ENCODE measurements at places on chromosomes 12 and 14.

GRCh38 chr14:45680531-45680930, 427.5 kb upstream of the MIS18BP1 start:
- no peak for DNase-seq

- DNase-seq = no peak
Measured at GRCh38 chr12:39252628-39253027, 190.3 kb downstream of the KIF21A start.

GRCh38 chr12:59668674-59669073, 72.8 kb downstream of the SLC16A7 start:
- DNase-seq = no peak

- no peak for DNase-seq
Measured at GRCh38 chr12:115172521-115172920, 488.5 kb upstream of the TBX3 start.

- DNase-seq = no peak
Measured at GRCh38 chr12:114403690-114404066, 2.3 kb downstream of the TBX5 start.

DNA sequence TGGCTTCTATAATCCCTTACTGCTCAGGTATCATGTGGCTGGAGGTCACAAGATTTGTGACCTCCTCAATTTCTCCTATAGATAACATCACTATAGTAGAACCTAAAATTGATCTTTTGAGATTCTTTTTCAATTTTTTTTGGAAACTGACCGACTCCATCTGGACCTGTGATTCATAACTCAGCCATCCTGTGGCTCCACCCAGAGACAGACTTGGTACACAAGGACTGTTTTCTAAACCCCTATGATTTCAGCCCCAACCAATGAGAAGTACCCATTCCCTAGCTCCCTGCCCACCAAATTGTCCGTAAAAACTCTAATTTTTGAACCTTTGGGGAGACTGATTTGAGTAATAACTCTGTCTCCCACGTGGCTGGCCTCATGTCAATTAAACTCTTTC, 148.9 kb downstream of the SYT10 start:
- no peak for DNase-seq

DNA sequence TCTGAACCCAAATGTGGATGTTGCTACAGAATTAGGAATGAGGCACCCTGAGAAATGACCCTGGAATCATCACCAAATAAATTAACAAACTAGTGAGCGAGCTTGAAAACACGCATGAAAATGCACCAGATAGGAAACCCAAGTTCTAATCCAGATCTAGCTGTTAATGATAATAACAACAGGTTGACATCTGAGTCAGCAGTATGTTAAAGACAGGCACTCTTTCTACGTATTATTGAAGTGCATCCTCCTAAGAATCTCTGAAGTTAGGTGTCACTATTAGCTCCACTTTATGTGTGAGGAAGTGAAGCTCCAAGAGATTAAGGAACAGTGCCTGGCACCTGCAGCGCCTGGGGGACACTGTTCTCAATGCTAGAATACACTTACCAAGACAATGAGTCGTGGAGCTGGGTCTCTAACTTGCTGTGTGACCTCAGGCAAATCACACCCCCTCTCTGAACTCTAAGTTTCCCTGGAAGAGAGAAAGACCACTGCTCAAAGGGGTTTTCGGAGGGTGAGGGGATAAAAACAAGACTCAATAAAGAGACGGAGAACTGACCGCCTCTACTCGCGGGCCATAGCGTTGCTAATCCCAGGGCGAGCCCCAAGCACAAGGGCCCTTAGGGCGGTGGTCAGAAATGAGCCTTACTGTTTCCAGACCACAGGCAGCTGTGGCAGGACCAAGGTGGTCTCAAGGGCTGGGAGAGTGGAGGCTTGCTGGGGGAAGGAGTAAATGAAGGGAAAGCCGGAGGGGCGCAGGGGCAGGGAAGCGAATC, 2.1 kb downstream of the SLC6A12 start:
- no peak for DNase-seq

- DNase-seq = peak; percentile 77
Measured at GRCh38 chr12:4119157-4119761, 154.3 kb upstream of the CCND2 start.

- no peak for DNase-seq
Measured at GRCh38 chr12:97767347-97767746, 304.7 kb downstream of the RMST start.

- DNase-seq = no peak
Measured at GRCh38 chr12:95224202-95225170, 6.9 kb downstream of the VEZT start.
